Progenitor cell of endocrine pancreas (in vitro differentiated cells): ENCODE measurements at places on chromosomes 12 and 14.

DNA sequence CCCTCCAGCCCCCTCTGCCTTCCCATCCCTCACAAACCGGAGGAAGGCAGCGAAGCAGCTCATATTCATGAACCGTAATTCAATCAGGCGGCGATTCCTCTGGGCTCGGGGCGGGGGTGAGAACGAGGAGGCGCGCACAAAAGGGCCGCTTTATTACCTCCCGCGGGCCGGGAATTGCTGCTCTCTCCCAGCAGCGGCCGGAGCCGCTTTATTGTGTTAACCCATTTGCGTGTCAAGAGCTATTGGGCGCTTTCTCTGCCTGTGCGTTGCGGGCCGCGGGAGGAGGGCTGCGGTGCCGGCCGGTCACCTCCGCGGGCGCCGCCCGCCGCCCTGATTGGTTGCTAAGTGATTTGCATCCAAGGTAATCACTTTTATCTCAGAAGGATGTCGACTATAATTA, 4.8 kb downstream of the FAM222A start:
- no peak for DNase-seq

DNA sequence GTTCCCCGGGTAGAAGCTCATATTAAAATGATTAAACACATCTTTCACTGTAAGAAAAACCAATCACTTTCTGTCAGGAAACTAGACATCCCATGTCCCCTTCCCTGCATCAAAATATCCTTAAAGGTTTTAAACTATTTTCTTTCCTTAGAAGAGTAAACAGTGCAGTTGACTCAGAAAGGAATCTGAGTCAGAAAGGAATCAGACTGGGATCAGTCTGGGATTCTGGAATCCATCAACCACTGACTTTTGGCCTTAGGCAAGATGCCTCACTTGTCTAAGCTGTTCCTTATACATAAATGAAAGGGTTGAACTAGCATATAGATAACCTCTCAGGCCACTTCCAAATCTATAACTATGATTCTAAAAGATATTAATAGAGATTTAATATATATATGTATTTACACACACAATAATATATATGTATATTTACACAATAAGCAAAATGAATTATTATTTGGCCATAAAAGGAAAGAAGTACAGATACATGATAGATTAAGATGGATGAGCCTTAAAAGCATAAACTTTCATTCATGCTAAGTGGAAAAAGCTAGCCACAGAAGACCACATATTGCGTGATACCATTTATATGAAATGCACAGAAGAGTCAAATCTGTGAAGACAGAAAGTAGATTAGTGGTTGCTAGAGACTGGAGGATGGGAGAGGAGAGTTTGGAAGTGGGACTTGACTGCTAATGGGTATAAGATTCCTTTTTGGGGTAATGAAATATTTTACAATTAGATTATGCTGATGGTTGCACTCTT, 114.4 kb downstream of the SLC38A1 start:
- DNase-seq: no peak

DNA sequence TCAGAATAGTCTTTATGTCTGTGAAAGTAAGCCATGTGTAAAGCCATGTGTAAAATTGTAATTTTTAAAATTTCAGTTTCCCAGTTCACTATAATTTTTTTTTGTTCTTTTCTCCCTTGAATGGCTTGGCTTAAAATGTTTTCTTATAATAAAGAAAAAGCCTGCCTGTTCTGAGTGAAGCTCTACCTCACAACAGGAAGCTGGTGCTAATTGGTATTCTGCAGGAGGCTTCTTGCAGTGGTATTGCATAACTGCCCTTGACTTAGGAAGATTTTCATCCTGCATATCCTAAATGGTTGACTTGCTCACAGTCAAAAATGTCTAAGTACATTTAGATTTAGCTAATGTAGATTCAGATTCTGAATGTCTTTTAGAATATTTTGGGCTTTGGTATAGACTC, 49.5 kb downstream of the ATP2A2 start:
- DNase-seq: no peak

- peak; percentile 85 for DNase-seq
These were observed 151.0 kb downstream of the ADGRD1 start for GRCh38 chr12:131104463-131105350.

GRCh38 chr14:65179918-65180724, 77.8 kb upstream of the MAX start:
- DNase-seq: no peak

- no peak for DNase-seq
These were observed 9.2 kb upstream of the ADAM21 start for GRCh38 chr14:70442750-70443149.

DNA sequence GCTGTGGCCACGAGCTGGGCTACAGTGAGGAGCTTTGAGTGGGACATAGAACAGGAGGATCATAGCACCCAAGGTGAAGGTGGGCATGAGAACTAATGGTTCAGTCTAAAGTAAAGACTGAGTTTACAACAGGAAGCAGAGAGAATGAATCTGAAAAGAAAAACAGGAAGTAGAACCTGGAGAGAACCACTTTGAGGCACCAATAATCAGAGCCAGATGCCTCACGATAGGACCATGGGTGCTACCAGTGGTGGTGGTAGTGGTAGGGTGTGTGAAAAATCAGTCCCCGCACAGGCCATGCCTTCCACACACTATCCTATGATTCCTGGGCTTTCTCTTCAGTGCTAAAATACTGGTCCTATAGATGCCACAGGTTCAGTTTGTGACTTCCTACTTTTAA, 293.6 kb downstream of the AKAP6 start:
- DNase-seq: no peak

DNA sequence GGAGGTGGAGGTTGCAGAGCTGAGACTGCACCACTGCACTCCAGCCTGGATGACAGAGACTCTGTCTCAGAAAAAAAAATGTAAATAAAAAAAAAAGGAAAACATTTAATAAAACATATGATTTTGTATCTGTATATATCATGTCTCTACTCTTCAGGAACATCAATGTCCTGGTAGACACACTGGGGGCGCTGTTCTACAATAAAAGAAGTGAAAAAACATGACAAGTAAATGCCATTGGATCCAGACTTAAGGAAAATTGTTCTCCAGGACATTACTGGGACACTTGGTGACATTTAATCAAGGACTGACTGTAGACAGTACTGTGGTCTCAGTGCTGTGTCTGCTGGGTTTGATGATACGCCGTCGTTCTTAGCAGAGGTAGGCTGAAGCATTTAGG, 15.5 kb upstream of the KLC1 start:
- DNase-seq: no peak

DNA sequence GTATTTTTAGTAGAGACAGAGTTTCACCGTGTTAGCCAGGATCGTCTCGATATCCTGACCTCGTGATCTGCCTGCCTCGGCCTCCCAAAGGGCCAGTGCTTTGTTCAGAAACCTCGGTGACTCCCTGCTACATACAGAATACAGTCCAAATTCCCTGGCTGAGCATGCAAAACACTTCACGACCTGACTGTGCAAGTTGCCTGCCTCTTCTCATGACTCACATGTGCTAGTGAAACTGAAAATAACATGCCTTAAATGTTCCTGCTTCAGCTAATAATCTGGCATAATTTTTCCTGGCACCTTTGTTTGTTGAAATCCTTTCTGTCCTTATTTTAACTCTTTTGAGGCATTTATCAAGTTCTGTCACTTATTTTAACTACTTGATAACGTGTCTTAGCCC, 8.2 kb downstream of the DMAC2L start:
- no peak for DNase-seq

GRCh38 chr14:70782361-70782760, 27.0 kb downstream of the MAP3K9 start:
- no peak for DNase-seq

DNA sequence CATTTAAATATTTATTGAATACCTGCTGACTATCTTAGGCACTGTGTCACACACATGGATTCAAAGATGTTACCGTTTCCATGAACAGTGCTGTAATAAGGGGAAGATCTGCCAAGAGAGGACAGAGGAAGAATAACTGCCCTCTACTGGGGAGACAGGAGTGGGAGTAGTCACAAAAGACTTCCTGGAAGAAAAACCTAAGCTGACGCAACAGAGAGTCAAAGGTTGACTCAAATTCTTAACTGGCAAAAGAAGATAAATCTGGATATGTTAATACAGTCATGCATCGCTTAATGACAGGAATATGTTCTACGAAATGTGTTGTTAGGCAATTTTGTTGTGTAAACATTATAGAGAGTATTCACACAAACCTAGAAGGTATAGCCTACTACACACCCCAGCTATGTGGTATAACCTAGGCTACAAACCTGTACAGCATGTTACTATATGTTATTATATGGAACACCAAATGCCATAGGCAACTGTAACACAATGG, 51.5 kb downstream of the DCAF5 start:
- no peak for DNase-seq

GRCh38 chr12:57262126-57262822, 11.3 kb upstream of the STAC3 start:
- DNase-seq: no peak

- DNase-seq: no peak
These were observed 56.3 kb downstream of the PLXNC1 start for GRCh38 chr12:94204499-94205247.

DNA sequence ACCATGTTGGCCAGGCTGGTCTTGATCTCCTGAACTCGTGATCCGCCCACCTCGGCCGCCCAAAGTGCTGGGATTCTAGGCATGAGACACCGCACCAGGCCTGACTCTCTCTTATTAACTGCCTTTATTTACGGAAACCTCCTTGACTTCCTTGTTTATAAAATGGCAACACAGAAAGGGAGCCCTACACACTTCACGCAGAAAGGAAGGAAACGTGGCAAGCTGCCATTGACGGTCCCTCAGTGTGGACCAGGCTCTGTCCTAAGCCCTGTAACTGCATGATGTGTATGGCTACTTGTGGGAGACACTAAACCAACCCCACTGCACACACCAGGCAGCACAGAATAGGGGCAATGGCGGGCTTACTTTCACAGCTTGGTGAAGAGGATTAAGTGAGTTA, 11.7 kb downstream of the CINP start:
- no peak for DNase-seq

DNA sequence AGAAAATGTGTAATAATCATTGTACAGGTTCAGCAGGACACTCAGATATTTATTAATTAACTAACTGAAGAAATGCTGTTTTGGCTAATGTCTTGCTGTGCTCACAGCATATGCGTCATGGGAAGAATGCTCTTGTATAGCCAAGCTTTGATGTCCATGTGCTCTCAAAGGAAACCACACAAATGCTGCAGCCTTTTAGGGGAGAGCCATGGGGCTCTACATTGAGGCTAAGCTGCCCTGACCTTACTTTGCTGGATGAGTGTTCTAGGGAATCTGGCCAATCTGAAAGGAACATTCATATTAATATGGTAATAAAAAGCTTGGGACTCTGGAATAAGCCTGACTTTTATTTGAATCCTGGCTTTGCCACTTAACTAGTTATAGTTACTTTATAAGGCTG, 9.5 kb upstream of the CRADD start:
- DNase-seq: no peak

DNA sequence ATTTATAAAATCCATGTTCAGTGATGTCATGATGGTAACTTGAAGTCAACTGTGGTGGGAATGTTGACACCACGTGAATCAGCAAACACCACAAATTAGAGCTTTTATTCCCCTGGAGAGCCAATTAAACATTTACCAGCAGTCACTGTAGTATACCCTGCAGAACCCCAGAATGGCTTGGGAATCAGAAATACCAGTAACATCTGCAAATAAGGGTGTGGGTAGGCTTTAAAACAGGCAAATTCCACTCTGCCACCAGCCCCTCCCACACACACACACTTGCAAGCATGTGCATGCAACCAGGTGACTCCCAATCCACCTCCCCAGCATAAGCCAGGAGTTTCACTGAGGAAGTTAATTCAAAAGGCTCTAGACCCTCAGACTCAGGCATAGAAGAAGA, 63.6 kb upstream of the TMEM263 start:
- no peak for DNase-seq

DNA sequence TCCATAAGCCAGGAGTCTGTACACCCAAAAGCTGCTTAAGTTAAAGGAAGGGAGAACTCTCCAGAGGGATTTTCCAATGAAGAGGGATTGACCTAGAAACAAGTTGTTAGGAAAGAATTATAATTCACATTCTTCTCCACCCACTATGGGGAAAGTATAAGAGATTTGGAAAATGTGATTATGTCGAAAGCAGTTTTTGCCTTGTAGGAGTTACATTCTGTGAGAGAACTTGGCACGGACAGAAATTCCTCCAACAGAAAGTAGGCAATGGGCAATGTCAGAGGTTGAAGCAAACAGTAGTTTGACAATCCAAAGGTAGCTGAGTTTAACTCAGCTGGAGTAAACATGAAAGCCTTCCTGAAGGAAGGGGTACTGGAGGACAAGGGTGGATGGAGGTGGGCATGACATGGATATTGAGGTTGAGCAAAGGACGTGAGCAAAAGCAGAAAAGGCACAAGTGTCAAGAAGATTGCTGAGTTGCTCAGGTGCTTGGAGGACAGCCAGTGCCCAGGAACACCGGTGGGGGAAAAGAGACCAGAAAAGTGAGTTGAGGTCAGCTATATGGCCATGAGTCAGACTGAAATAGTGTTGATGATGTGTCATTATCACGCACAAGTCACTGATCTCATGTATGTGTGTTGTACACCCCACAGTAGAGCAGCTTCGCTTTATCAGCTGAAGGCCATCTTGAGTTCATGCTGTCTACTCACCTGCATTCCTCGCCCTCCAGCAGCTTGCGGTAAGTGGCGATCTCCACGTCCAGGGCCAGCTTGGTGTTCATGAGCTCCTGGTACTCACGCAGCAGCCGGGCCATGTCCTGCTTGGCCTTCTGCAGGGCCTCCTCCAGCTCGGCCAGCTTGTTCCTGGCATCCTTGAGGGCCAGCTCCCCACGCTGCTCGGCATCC, 4.0 kb downstream of the KRT5 start:
- DNase-seq: peak; percentile 2

GRCh38 chr12:108253540-108253939, 85.6 kb downstream of the CMKLR1 start:
- DNase-seq: no peak

DNA sequence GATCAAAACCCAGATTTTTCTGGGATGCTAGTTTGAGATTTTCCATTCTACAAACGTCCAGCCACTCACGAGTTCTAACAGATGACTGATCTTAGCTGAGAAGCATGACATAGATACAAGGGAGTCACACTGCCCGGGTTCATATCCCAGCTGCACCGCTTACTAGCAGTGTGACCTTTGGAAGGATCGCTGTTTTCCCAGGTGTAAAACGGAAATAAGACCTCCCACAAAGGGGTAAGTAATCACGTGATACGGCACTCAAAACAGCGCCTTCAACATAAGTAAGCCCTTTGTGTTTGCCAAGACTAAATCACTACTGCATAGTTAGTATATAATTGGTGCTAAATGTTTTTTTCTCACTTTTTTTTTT, 624 bp upstream of the PWP1 start:
- DNase-seq: no peak

DNA sequence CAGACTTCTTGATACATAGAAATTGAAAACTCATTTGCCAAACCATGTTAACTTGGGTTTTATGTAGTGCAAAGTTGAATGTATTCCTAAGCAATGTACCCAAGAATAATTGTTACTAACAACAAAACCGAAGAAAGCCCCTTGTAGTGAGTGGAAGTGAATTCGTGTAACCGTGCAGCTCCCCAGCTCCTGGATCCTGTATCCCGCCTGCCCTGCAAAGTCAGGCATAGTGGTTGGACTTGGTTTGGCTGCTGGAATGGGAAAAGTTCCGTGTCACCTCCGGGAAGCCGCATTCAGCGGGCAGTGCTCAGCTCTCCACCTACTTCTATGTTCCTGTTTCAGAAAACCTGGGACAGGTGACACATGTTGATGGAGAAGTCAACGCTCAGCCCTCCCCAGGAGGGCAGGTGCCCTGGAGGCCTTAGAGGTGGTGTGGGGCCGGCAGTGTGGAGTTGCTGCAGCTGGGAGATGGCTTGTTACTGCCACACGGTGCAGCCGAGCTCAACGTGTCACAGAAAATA, 29.2 kb upstream of the C14orf180 start:
- DNase-seq: no peak
